ENCODE measurements at places on chromosomes 3 and 15.

DNA sequence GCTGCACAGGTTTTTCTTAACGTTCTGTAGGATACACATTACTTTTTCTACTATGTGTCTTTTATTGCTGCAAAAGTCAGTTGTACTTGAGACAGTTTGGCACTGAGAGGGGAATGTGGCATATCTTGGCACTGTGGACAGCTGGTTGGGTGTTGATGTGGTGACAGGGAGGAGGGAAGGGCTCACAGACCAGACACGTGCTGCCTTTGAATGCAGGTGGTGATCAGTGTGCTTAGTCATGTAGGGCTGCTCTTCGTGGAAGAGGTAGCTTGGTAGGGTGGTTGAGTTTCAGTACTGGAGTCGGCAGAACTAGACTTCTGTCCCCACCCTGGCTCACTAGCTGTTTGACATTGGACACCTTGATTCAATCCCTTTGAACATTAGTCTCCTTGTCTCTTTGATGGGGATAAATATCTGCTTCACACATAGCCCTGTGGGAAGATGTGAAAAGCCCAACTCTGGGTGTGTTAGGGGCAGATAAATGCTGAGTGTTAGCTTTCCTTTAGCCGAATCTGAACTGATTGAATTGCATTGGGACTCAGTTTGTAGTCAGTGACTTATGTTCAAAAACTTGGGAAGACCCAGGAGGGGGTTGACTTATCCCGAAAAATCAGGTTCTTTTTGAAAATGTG lies 108.4 kb downstream of the PTPRG start:
- DNase-seq: no peak

DNA sequence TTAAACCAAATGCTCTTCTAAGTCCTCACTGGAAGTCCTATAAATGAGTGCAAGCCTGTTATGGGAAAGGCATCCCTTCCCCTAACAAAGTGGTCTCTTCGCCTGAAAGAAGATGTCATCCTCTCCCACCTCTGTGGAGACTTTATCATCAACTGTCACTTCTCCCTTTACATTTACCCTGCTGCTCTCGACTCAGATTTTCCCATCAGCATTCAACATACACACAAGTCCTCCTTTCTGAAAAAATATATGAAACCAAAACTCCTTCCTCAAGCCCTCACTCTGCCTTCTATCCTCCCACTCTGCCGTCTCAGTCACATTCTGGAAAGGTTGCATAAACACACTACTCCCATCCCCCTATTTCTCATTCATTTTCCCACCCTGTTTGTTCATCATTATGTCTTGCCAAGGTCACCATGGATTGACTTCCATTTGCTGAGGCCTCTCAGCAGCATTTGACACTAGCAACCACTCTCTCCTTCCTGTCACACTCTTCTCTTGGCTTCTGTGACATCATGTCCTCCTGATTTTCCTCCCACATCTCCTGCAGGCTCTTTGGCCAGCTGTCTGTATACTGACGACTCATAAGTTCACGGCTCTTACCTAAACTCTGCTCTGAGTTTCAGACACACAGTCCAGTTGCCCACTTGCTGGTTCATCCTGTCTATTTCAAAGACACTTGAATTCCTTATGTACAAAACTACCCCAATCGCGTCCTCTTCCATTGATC lies 70.3 kb upstream of the SMAD3 start:
- no peak for DNase-seq

DNA sequence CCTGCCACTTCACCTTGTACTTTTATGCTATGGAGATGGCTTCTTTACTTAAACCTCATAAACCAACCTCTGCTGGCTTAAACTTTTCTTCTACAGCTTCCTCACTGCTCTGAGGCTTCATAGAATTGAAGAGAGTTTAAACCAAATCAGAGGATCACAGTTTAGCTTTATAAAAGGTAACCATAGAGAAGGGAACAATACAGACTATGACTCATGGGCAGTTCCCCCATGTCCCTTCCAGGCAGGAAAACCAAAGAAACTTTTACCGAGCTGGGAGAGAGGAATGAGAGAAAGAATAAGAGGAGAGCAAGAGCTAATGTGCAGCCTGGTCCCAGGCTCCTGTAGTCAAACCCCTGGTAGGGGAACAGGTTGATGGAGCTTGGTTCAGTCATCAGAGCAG lies 53.9 kb upstream of the NEDD4 start:
- DNase-seq: no peak

- no peak for DNase-seq
Observed at GRCh38 chr3:193784822-193785221, 191.8 kb downstream of the OPA1 start.

GRCh38 chr15:72199205-72199515 lies 1.6 kb upstream of the GRAMD2A start:
- DNase-seq: no peak
